ENCODE measurements at places on chromosomes 1 and 21.

- no peak for DNase-seq
Measured at GRCh38 chr1:204742676-204743251, 57.2 kb upstream of the LRRN2 start.

DNA sequence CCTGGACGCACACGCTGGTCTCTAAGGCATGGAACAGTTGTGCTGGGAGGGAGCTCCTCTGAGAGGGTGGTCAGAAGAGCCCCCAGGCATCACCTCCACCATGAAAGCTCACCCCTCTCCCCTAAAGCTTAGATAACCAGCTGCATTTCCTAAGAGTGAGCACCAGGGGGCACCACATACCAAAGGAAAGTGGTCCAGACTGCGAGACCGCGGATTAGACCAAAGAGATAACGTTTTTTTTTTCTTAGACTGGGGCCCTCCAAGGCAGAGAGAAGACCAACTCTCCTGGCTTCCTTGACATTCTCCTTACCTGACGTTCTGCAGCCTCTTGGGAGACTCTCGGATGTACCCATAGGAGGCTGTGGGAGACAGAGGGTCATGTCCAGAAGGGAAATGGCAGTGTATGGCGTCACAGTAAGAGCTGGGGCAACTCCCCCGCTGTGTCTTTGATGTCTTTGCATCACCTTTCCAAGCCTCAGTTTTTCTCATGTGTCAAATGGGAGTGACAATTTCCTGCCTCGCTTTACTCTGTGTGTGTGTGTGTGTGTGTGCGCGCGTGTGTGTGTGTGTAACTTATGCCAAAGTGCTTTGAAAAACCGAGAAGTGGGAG lies 12.3 kb upstream of the IFNLR1 start:
- DNase-seq: peak; percentile 63

DNA sequence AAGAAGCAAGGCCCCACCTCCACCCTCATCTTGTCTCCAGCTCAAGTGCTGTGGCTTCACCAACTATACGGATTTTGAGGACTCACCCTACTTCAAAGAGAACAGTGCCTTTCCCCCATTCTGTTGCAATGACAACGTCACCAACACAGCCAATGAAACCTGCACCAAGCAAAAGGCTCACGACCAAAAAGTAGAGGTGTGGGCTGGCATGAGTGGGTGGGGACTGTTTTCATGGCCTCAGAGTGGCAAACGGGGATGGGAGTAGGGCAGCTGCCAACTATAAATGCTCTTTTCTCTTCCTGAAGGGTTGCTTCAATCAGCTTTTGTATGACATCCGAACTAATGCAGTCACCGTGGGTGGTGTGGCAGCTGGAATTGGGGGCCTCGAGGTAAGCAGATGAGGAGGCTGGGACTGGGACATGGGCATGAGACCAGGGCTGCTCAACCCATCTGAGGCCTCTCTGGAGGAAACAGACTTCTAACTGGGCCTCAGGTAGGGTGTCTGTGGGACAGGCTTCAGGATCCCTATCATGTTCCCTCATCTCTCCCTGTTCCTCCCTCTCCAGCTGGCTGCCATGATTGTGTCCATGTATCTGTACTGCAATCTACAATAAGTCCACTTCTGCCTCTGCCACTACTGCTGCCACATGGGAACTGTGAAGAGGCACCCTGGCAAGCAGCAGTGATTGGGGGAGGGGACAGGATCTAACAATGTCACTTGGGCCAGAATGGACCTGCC lies 8.8 kb upstream of the P3R3URF start:
- no peak for DNase-seq

DNA sequence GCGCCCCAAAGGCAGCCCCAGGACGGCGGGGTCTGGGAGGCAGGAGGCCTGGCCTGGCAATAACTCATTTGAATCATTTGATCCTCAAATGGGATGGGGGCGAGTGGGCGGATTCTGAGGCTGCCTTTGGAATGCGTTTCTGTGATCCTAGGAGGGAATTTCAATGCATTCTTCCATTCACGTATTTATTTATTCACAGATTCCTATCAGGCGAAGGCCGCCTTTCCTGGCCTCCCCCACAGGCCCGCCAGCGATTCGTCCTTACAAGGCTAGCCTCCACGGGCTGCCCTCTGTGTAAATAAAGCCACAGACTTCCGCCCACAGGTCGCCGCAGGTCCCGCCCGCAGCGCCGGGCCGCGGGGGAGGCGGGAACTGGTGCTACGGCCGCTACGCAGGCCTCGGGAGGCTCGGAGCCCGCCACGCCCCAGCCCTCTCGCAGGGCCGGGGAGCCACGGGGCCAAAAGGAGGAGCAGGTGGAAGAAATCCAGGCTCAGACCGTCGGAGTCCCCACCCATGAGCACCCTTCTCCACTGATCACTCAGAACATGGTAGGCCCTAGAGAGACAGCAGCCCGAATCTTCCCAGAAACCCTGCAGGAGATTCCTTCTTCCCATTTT lies 31.3 kb upstream of the JUN start:
- DNase-seq: peak; percentile 85

- DNase-seq: peak; percentile 81
Measured at GRCh38 chr1:15799004-15799867, 8.2 kb downstream of the UQCRHL start.

- DNase-seq: no peak
Measured at GRCh38 chr1:241077386-241078147, 279.4 kb downstream of the RGS7 start.

- DNase-seq: peak; percentile 53
Measured at GRCh38 chr1:39919545-39919944, 17.8 kb upstream of the MYCL start.

GRCh38 chr1:80211691-80212380 lies 1205.3 kb upstream of the ADGRL4 start:
- no peak for DNase-seq

- DNase-seq: no peak
Measured at GRCh38 chr1:3040004-3040403, 18.7 kb downstream of the ACTRT2 start.

GRCh38 chr21:20013851-20014250 lies 984.4 kb upstream of the NCAM2 start:
- DNase-seq: no peak

- no peak for DNase-seq
Measured at GRCh38 chr1:208100906-208101305, 143.3 kb downstream of the PLXNA2 start.

DNA sequence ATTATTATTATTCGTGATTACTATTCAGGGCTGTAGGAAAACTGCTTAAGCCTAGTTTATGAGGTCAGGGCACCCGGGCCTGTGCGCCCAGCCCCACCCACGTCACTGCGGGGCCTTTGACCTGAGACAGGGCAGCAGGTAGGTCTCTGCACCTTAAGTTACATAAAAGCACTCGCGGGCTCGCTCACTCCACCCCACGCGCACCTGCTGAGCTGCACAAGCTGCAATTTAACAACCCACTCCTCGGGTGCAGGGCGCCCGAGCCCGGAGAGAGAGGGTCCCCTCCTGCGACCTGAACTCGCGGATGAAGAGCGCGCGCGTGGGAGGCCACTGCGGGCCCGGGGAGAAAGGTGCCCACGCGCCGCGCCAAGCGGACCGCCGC lies 477 bp downstream of the ICMT start:
- peak; percentile 32 for DNase-seq

GRCh38 chr1:90704817-90705216 lies 12.3 kb downstream of the BARHL2 start:
- DNase-seq: no peak

DNA sequence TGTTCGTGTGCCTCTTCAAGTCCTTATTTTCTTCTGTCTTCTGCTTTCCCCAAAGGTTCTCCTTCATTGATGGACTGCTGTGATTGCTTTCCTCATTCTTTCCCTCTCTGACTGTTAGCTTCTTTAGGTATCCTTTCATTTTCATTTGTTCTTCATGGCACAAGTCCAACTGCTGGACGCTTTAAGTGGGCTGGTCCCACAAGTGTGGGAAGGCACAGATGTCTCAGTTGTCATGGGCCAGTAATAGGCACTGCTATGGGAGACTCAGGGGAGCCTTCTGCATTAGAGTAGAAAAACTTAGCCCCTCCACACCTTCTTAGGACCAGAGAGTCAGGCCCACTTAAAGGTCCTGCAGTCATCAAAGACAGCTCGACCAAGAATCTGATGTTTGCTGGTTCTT lies 122.3 kb upstream of the C1orf105 start:
- DNase-seq: no peak

- DNase-seq: no peak
Measured at GRCh38 chr1:113675302-113675701, 84.0 kb downstream of the PHTF1 start.

Measured in Caco-2 (cell line).